ENCODE measurements at places on chromosomes 7 and 10.
A peak's percentile ranks its signal among the peaks of the same experiment; 100 is the strongest.

- no peak for DNase-seq
Measured at GRCh38 chr7:127791446-127792189, 139.6 kb downstream of the SND1 start.

DNA sequence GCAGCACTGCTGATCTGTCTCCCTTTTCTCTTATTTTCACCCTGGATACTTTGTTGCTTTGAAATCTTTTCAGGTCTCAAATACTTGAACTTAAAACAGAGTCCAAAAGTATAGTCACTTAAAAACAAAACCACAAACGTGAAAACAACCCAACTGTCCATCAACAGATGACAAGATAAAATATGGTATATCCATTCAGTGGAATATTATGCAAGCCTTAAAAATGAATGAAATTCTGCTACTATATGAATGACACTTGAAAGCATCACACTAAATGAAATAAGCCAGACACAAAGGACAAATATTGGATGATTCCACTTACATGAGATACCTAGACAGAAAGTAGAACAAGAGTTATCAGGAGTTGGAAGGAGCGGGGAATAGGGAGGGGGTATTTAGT is 44.7 kb upstream of the EFCAB10 start:
- no peak for DNase-seq

DNA sequence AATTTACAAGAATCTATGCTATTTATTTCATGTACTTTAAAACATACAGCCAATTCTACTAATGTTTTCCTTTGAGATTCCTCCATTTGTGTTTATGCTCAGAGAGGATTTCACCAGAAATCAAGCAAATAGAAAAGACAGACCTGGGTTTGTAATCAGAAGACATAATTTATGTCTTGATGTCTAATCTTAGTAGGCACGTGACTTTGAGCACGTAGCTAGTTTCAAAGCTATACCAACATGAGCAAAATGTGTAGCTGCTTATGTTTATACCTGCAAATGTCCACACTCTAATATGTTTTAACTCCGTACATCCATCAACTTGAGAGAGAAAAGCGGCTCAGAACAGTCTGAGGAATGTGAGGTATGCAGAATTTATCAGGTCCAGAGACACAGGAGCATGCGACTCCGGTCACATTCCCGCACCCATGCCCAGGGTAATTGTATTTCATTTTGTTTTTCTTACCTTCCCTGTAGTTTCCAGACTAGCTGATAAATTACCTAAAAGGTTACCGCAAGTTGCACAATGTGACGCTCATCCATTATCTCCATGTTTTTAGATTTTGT is 40.0 kb downstream of the SVOPL start:
- DNase-seq: no peak

DNA sequence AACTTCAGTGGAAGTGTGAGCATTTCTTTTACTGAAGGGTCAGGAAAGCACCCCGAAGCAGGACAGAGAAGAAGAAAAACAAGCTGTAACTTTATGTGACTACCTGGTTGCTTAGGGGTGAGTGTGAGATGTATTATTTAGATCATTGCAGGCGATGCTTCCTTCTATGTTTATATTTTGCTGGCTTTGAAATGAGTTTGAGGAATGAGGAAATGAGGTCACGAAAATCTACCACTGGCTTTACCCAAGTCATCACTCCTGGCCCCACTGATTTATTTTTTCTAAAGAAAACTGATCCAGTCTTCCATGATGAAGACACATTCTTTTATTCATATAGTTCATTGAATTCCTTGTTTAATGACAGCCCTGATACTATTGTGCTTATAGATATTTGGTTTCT is 716.6 kb upstream of the FZD8 start:
- DNase-seq: no peak

GRCh38 chr10:120204877-120205276 is 252.2 kb upstream of the PLPP4 start:
- no peak for DNase-seq

DNA sequence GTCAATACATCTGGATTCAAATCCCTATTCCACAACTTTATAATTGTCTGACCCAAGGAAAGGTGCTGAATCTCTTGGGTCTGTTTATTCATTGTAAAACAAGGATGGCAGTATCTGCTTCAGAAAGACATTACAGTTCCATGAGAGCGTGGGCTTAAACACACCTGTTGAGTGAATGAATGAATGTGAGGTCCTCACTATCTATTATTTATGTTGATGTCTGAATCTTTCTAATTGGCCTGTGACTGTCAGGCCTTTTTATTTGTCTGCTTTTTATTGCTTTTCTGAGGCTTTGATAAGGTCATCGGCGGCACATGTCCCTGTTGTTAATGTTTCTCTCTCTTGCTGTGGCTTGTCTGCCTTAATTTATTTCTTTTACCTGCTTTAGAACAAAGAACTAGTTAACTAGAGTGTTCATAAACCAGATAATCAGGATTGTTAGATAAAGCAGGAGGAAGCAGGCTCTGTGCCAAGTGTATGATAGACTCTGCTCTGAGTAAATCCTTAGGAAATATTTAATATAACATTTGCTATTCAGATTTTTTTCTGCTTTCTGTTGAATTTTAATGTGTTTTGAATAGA is 42.3 kb upstream of the CYCS start:
- DNase-seq: no peak

DNA sequence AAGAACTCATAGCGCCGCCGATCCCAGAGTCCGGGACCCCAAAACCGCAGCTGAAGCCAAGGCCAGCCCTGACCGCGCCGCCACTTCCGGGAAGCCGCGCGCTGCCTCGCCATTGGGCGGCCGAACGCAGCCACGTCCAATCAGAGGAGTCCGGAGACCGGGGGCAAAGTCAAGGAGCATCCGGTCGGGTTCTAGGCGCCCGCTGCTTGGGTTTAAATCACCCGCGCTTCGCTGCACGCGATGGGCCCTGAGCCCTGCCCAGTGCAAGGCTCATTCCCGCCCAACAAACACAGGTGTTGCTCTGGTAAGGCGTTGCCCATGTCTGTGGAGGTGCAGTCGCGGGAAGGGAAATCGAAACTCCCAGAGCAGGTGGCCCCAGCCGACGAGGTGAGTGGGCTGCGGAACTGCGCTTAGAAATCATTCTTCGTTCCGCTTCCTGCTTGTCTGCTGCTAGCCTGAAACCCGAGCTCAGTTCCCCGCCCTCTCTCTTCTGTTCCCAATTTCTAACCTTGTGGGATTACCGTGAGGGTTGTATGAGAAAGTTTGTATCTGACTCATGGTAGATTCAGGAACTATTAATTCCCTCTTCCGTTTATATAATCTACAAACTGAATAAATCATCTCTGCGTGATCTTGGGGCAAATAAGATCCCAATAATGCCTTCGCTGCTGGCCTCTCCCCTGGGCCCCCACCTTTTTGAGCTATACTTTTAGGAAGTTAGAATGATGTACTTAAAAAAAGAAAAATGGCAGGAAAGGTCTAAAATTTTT is at the start of gene DCLRE1C:
DCLRE1C (minus strand) TSS at position 96 of the 770 bp plus-strand sequence; CDS start at position 10, 86 bp downstream.
- peak; percentile 77 for DNase-seq

DNA sequence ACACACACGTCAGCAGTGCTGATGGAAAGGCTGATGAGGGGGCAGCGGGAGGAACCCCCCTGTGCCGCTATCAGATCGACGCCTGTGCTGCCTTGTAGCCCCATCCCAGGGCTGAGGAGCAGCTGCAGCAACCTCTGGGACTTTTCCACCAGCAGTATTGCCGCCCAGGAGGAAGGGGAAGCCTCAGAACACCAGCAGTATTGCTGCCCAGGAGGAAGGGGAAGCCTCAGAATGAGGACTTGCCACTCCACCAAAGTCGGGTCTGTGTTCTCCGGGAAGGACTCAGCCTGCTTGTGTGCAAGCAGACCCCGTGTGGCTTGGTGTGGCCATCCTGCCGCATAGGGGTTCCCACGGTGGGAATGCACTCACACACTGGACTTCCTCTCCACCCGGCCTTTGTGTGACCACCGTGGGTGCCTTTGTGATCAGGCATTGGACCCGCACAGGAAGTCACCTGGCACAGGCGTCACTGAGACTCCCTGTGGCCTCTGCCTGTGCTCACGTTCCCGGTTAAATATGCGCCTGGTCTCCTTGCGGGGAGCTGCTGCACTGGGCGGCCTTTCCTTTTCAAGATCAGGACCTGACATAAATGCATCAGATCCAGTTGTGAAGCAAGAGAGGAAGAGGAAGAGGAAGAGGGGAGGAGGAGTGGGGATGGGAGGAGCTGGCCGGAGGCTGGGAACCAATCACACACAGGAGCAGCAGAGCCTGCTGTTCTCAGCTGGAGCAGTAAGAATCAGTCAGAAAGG is 248.5 kb downstream of the DNAJB6 start:
- DNase-seq: no peak

DNA sequence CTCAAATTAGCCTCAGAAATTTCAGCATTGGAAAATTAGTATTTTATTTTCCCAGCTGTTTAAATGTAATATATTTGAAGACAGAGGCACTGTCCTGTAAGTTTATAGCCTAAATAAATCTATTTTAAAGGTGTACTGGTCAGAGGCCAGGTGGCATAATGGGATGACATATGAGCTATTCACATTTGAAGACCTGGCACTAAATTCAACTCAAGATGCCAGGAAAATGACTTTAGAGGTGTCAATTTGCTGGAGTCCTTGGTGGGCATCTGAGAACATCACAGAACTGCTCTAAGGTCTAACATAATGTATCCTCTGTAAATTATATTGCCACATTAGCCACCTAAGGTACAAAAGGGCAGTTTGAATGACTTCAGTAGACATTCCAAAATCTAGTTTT is 348.9 kb upstream of the BMPER start:
- no peak for DNase-seq

DNA sequence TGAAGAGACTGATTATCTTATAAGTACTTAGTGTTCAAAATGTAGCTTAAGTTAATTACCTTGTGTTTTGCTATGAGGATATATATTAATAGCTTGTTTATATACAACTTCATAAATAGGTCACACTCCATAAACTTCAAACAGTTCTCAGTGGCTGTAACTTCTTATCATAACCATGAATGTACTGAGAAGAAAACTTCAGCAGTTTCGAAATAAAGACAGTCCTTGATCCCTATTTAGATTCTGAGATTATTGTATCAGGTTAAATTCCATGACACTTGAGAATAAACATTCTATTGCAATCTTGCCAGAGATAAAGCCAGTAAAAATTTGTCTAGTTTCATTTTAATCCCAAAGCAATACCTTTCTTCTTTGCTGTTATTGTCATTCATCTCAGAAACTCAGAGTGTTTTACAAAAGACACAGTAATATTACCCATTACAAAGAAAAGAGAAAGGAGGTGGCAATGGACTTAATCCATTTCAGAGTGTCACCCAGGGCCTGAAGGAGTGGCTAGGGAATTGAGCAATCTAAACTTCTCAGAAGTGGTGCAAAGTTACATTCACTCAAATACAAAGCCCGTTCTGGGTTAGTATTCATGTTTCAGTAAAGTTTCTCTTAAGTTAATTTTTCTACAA is 403.6 kb downstream of the SEMA3D start:
- DNase-seq: no peak

- no peak for DNase-seq
Measured at GRCh38 chr10:43114743-43115611, 23.3 kb upstream of the CSGALNACT2 start.

- no peak for DNase-seq
Measured at GRCh38 chr10:103734731-103735130, 120.6 kb downstream of the SH3PXD2A start.

DNA sequence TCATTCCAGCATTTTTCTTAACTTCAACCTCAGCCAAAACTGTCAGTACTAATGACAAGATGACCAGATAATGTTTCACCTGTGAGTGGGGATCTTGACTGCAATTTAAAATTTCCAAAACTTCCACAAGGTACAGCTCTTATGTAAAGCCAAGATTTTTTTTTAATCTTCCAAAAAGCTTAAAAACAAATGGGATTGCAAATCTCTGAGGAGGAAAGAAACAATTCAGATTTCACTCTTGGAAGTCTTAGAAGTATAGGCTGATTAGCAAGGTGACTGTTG is 90.2 kb downstream of the AGMO start:
- no peak for DNase-seq

DNA sequence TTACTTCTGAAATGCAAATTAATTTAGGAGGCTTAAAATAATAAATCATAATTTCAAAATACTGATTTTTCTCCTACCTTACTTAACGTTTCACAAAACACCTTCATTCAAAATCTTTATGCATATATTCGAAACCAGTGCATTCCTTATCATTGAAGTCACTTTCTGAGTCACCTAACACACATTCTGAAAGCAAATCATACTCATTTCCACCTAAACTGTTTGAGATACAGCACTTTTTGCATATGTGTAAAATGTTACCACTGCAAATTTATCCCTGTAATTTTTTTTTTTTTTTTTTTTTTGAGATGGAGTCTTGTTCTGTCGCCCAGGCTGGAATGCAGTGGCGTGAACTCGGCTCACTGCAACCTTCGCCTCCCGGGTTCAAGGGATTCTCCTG is 15.7 kb downstream of the PPP3CB start:
- no peak for DNase-seq

DNA sequence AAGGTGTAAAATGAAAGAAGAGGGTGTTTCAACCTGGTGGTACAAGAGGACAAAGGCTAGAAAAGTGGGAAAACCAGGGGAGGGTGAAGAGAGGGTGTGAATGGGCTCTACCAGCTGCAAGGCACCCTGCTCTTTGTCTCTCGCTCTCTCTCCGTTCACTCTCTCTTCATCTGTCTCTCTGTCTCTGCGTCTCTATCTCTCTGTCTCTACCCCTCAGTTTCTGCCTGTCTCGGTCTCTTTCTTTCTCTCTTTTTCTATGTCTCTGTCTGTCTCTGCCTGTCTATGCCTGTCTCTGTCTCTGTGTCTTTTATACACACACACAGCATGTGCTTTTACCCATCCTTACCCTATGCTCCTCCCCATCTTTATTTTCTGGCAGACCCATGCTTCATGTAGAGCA is 673 bp upstream of the LLCFC1 start:
- no peak for DNase-seq

DNA sequence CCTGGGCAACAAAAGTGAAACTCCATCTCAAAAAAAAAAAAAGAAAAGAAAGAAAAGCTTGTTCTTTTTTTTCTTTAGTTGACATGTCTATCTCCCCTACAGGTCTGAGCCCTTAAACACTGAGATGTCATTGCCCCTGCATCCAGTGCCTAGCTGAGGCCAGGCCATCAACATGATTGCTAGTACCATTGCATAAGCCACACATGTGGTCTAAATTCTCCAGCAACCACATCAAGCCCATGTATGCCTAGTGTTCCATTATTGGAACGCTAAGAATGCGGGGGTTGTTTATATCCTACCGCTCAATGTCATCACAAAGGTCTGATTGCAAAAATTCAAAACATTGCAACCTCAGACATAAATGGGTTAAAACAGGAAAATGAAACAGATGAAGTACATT is 62.7 kb downstream of the NPTX2 start:
- no peak for DNase-seq

DNA sequence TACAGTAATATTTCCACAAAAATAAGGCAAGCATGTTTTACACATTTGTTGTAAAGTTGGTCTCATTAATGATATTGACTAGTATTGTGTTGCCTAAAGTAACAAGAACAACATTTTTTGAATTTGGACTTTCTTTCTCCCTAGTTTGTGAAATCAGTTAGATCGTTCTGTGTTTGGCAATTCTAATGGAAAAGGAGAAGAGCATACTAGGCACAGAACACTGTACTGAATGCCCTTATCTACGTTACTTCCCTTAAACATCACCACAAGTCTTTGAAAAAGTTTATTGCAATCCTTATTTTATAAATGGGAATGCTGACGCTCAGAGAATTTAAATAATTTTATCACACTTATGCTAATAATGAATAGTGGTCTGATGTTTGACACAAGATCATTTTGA is 372.2 kb downstream of the EXOC4 start:
- no peak for DNase-seq

All from progenitor cell of endocrine pancreas (in vitro differentiated cells).